AML-193 (cell line): ENCODE measurements at places on chromosomes 4 and X.

GRCh38 chrX:111375747-111376146 lies 36.2 kb downstream of the DCX start:
- DNase-seq = no peak

DNA sequence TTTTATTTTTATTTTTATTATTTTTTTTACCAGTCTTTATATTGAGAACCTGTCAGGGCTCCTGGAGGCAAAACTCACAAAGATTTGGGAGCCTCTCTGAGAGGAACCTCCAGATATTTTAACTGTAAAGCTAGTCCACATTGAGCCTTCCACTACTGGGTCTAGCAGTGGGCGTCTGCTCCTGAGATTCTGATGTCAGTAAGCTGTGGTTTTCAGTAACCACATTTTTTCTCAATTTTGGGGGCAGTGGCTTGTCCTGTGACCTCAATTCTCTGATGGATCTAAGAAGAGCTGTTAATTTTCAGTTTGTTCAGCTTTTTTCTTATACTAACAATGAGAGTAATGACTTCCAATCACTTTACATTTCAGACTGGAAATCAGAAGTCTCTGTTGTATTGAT lies 23.6 kb upstream of the GPRASP1 start:
- DNase-seq = no peak

DNA sequence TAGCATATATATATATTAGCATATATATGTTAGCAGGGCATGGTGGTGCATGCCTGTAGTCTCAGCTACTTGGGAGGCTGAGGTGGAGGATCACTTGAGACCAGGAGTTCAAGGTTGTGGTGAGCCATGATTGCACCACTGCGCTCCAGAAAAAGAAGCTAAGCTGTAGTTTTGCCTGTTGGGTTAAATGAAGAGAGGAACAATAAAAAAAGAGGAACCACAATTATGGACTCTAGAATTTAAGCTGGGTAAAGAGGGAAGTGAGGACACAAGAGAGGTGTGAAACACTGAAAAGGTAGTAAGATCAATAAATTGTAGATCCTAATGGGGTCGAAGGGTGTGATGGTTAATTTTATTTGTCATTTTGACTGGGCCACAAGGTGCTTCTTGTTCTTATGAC lies 40.5 kb upstream of the HSD17B10 start:
- peak; percentile 58 for DNase-seq

DNA sequence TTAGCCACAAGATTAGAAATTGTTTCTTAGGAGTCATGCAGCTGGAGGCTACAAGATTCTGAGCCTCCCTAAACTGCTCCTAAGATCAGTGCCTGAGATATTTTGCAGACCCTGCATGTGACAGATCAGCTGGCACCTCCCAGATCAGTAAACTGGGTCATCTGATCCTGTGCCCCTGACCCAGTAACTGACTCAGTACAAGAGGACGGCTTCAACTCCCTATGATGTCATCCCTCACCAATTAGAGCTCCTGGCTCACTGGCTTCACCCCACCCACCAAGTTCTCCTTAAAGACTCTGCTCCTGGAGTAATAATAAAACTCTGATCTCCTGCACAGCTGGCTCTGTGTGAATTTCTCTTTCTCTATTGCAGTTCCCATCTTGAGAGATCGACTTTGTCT lies 45.4 kb upstream of the PNPLA4 start:
- DNase-seq = no peak

DNA sequence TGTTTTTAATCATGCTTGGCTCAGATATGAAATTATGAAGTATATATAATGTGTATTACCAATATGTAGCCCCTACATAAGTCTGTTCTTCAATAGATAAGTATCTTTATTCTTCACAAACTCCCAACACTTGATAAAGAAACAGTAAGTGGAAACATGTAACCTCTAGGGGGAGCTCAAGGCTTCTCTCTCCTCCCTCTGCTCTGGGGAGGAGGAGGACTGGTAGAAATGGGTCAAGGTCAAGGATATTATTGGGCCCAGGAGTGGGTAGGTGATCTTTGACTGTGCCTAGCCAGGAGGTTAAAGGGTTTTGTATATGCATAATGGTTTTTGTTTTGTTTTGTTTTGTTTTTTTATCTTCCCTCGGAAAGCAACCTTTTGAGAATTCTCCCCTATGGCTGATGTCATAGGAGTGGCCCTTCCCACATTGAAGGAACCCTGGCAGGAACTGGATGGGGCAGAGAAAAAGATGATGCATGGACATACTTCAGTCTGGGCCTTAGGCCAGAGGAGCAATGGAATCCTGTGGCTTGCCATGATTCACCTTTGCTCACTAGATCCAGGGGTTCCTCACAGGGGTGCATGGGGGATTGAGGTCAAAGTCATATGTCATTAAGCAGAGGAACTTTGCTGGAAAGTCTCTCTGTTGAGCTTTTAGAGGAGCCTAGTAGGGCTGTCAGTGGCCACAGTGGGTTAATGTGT lies 460.3 kb downstream of the MID1IP1 start:
- DNase-seq = peak; percentile 6

- no peak for DNase-seq
Observed at GRCh38 chr4:42428036-42428435, 30.7 kb downstream of the SHISA3 start.

DNA sequence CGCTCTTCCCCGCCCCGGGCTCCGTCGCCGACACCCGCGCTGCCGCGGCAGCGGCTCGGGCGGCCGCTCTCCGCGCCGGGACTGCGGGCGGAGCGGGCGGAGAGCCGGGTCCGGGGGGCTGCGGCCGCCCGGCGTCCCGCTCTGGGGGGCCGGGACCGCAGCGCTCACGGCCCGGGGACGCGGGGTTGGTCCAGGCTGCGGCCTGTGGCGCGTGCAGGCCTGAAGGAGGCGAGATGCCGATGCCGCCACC lies 492 bp downstream of the GALNT7 start:
- no peak for DNase-seq

DNA sequence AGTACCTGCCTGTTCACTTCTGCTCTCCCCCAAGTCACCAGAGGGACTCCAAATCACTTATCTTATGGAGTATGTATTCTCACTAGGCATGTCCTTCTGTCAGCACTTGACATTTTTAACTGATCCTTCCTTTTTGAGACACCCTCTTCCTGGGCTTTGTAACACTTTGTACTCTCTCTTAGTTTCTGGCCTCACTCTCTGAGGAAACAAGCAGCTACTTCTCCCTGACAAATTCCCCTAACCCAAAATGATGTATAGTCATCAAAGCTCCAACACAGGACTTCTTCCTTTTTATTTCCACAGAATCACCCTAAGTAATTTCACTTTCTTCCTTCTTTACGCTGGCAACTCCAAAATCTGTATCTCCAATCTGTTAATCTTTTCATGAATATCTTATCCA lies 101.8 kb downstream of the ARAP2 start:
- no peak for DNase-seq

DNA sequence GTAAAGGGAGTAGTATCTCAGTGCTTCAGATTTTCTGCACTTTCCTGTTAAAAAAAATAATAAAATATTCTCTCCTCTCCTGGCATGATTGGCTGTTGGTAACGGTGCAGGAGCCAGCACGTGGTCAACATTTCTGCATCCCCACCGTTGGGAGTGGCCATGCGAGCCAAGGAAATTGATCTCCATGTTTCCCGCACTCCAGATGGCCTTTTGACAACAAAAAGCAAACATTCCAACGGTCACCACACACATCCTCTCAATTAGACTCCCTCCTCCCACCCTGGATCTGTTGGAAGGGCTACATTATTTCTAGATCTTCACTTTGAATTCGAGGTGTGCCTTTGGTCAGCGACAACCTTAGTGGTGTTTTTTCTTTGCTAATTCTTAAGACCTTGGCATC lies 45.0 kb downstream of the STK32B start:
- no peak for DNase-seq

DNA sequence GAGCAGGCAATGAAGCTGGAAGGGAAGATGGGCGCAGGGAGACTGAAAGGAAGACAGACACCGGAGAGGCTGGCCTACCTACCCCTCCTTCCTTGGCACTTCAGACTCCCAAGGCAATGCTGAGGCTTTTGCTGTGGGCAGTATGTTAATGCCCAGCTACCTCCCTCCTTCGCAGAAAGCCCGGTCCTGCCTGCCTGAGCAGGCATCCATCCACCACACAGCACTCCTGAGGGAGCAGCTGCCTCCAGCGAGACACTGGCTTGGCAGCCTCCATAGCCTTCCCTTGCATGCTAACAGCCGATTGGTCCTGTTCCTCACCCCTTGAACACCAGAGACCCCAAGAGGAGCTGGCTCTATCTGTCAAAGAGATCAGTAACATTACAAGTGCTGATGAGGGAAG lies 14.4 kb downstream of the GABRQ start:
- no peak for DNase-seq

DNA sequence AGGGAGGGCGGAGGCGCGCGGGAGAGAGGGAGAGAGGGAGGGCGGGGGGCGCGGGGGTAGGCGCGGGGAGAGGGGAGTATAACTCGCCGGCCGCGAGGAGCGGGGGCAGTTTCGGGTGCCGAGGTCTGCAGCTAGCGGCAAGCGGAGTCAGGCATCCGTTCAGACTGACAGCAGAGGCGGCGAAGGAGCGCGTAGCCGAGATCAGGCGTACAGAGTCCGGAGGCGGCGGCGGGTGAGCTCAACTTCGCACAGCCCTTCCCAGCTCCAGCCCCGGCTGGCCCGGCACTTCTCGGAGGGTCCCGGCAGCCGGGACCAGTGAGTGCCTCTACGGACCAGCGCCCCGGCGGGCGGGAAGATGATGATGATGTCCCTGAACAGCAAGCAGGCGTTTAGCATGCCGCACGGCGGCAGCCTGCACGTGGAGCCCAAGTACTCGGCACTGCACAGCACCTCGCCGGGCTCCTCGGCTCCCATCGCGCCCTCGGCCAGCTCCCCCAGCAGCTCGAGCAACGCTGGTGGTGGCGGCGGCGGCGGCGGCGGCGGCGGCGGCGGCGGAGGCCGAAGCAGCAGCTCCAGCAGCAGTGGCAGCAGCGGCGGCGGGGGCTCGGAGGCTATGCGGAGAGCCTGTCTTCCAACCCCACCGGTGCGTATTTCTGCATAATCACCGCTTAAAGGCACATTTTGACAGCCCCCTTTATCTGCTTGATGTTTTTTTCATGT lies at the start of gene POU4F2:
TSS of gene POU4F2 (plus strand) at position 108 of the 720 bp plus-strand sequence. CDS start at position 356, 248 bp downstream.
- DNase-seq = no peak

DNA sequence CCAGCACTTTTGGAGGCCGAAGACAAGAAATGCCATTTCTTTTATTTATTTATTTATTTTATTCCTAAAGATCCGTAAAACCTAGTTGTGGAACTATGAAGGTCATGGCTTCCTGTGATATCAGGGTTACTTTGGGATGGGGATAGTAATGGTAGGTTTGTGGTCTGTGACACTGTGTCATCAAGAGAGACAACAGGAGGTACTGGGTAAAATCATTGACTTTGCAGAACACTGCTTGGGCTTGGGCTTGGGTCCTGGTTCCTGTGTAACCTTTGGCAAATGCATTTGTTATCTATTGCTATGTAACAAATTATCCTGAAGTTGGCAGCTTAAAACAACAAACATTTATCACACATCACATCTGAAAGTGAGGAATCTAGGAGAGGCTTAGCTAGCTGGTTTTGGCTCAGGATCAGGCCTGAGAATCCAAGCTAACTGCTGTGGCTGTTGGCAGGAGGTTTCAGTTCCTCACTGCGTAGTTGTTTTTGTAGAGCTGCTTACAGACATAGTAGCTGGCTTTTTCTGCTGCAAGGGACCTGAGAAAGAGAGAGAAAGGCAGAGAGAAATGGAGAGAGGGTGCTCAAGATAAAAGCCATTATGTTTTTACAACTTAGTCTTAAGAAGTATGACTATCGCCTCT lies 576.4 kb upstream of the SLIT2 start:
- no peak for DNase-seq

DNA sequence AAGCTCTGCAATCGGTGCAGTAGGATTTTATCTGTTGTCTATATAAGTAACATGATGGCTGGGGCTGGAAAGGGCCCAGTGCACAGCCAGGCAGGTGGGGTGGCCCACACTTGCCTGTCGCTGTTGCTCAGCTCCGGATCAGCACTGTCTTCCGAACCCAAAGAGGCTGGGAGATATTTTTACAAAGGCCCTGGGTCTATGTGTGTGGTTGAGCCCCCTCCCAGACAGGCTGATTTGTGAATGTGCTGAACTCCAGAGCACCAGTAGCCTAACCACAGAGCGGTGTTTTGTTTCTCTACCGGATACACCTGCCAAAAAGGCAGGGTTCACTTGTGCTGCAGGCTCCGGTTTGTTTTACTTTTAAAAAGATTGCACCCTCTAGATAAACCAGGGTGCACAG lies 33.5 kb upstream of the CHRNA9 start:
- no peak for DNase-seq

- no peak for DNase-seq
Observed at GRCh38 chr4:86720508-86721068, 126.5 kb downstream of the PTPN13 start.

GRCh38 chr4:154364066-154364845 lies 127.3 kb downstream of the DCHS2 start:
- no peak for DNase-seq

DNA sequence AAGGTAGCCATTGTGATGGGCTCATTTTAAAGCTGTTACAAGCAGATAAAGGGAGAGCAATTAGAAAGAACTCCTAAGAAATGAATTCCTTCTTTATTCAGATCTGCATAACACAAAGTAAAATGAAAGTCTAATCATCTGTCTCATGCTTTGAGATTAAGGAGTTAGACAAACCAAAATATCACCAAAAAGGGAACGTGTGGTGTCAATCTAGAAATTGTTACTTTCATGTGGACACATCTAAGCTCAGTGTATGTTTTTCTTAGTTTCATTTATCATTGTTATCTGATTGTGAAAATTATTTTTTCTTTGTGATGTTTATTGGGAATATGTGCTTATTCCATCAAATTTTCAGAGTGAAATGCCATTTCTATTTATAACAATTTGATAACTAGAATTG lies 80.3 kb downstream of the BANK1 start:
- no peak for DNase-seq

DNA sequence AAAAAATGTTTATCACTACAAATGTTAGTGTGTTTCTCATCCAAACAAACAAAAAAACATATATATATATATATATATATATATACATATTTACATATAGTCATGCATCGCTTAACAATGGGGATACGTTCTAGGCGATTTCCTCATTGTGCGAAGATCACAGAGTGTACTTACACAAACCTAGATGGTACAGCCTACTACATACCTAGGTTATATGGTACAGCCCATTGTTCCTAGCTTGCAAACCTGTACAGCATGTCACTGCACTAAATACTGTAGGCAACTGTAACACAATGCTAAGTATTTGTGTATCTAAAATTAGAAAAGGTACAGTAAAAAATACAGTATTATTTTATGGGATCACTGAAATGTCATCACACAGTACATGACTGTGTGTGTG lies 16.4 kb upstream of the TMSB4X start:
- DNase-seq = no peak

DNA sequence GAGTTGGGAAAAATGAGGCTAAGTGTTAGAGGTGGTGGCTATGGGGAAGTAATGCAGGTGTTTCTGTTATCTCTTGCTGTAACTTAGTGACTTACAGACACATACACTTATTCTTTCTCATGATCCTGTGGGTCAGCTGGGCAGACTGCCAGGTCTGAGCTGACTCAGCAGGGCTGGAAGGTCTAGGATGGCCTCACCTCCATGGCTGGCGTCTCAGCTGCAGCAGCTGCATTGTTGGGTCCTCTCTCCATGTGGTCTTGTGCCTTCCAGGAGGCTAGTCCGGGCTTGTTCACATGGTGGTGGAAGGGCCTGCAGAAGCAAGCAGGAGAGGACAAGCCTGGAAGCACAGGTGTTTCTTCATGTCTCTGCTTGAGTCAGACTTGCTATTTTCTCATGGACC lies 172.7 kb downstream of the NHS start:
- no peak for DNase-seq

GRCh38 chr4:78584863-78585547 lies 33.4 kb downstream of the ANXA3 start:
- DNase-seq = no peak
